ENCODE measurements at places on chromosomes 11 and 22. TPM values are rescaled to one million over a fixed set of nuclear protein-coding genes. Genes with fewer than 3 reads are reported as not detected.
A peak's percentile ranks its signal among the peaks of the same experiment; 100 is the strongest.

MRPL16 gene
- 39.4 TPM for total RNA-seq

KCNA4 gene
- 2.9 TPM for total RNA-seq

SHANK3 gene
- total RNA-seq: 17.7 TPM

OR52H1 gene
- not detected for total RNA-seq

PARVG gene
- total RNA-seq: 42.4 TPM

VPREB1 gene
- total RNA-seq: not detected

CPT1B gene
- 12.5 TPM for total RNA-seq

TSPAN4 gene
- 156 TPM for total RNA-seq

PGA5 gene
- total RNA-seq: 0.30 TPM

OR51I1 gene
- 0.76 TPM for total RNA-seq

TRIM44 gene
- 50.5 TPM for total RNA-seq

KDM4E gene
- not detected for total RNA-seq

OR52E8 gene
- total RNA-seq: not detected

- peaks cover 30% of the 10 kb centered on the region for H3K4me1 ChIP-seq
- H3K4me3 ChIP-seq: peak overlapping the region; percentile 39
- DNase-seq: no peak
- H3K27ac ChIP-seq: no peak overlapping the region
Measured at GRCh38 chr11:441043-441417, 781 bp downstream of the ANO9 start.

GRCh38 chr11:73810637-73811036, 23.0 kb downstream of the MRPL48 start:
- no peaks in the 10 kb centered on the region for H3K27me3 ChIP-seq
- H3K36me3 ChIP-seq: peaks cover 2% of the 10 kb centered on the region
- DNase-seq: no peak
- H3K27ac ChIP-seq: no peak overlapping the region

DNA sequence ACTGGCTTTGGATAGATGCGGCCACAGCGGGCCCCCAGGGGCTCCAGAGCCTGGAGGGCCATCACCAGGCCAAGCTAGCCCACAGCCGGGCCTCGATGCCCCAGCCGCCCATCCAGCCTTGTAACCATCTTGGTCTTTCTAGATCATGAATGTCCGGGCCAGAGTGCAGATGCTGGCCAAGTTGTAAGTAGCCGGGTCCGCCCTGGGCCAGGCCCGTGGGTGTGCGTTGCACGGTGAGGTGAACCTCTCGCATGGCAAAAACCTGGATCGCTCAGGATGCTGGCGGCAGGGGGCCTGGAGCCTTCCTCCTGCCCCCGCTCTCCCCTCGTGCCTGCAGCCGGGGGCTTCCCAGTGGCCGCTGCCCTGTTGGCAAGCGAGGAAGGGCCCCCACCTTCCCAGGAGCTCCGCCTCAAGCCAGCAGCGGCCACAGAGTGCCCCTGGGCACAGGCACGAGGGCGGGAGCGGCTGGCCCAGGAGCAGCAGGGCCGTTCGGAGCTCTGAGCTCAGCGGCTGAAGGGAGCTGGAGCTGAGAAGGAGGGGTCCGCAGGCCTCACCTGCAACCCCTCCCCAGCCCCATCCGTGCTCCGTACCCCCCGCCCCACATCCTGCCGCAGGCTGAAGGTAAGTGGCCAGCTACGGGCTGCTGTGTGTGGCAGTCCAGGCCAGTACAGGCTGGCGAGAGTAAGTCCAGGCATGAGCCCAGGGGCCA, 10.9 kb upstream of the MRPL23 start:
- no peak overlapping the region for H3K27ac ChIP-seq
- no peaks in the 10 kb centered on the region for H3K36me3 ChIP-seq
- no peaks in the 10 kb centered on the region for H3K27me3 ChIP-seq
- H3K4me3 ChIP-seq: no peak overlapping the region

DNA sequence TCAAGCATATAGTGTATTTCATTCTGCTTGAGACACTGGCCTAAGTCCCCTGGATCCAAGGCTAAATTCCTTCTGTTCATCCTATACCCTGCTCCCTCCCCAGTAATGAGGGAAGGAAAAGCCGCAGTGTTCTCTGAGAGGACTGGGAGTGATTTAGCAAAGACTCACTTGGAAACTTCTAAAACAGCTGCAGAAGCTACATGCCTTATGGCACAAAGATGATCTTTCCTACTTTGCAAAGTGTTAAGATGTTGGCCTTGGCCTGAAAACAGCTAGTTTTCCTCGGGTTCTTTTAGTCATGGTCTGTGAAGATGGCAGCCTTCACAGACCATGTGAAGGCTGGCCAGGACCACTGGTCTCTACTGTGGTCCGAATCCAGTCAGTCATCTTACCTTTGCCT, 65.7 kb downstream of the ABTB2 start:
- H3K4me3 ChIP-seq: no peak overlapping the region
- H3K4me1 ChIP-seq: no peaks in the 10 kb centered on the region
- no peak overlapping the region for H3K27ac ChIP-seq

- no peak for DNase-seq
- H3K4me3 ChIP-seq: no peak overlapping the region
- no peaks in the 10 kb centered on the region for H3K36me3 ChIP-seq
- no peaks in the 10 kb centered on the region for H3K4me1 ChIP-seq
Measured at GRCh38 chr11:56705784-56706396, 7.0 kb downstream of the OR9G1 start.

DNA sequence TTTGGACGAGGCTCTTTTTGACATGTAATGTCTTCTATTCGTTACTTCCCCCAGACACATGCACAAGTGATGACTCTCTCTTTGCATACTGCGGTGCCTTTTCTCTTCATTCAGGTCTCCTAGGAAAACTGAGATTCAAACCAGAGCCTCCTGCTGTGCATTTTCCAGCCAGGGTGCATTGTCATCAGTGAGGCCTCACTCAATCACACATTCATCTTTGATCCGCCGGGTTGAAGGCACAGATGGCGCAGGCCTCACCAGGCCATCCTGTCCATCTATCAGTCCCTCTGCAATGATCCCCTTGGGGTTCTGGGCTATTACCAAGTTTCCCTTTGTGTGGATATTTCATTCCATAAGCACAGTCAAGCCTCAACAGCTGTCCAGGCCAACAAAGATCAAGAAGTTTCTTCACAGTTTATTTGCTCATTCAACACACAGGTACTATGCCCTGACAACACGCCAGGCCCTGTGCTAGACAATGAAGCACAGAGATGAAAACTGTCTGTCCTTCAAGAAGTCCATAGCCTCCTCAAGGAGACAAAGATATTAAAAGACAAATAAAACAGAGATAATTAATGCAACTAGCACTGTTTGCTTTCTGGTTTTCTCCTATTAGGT, 107.8 kb downstream of the LARGE1 start:
- no peak overlapping the region for H3K27ac ChIP-seq
- H3K27me3 ChIP-seq: no peaks in the 10 kb centered on the region
- no peak overlapping the region for H3K4me3 ChIP-seq
- H3K36me3 ChIP-seq: no peaks in the 10 kb centered on the region
- DNase-seq: no peak
- H3K4me1 ChIP-seq: peaks cover 13% of the 10 kb centered on the region

DNA sequence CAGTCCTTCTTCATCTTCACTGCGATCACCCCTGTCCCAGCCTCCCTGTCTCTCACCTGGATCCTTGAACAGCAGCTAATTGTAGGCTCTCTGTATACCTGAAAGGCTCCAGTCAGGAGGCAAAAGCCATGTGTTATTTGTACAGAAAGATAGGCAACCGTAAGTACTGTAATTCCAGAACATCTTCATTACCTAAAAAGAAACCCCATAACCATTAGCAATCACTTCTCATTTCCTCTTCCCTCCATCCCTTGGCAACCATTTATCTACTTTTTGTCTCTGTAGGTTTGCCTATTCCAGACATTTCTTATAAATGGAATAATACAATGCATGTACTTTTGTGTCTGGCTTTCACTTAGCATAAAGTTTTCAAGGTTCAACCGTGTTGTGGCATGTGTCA, 17.8 kb downstream of the NAGA start:
- H3K36me3 ChIP-seq: no peaks in the 10 kb centered on the region
- no peak overlapping the region for H3K27ac ChIP-seq
- no peaks in the 10 kb centered on the region for H3K27me3 ChIP-seq
- H3K4me1 ChIP-seq: no peaks in the 10 kb centered on the region
- no peak for DNase-seq

DNA sequence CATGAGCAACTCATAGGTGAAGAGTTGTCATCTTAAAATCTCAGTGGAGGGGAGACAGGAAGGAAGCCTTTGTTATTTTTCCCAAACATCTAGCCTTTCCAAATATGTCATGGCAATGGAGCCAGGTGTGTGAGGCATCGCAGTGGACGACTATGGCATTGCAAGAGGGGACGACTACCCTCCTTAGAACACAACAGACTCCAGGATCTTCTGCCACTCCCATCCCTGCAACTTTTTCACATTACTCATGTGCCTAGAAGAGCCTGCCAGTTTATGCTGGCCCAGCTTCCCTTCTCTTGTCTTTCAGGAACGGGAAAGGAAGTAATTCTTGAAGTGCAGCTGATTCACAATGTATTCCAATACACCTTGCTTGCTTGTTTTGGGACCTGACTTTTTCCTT, 1008.4 kb downstream of the OPCML start:
- H3K4me1 ChIP-seq: no peaks in the 10 kb centered on the region
- H3K4me3 ChIP-seq: no peak overlapping the region
- no peaks in the 10 kb centered on the region for H3K27me3 ChIP-seq
- H3K36me3 ChIP-seq: no peaks in the 10 kb centered on the region

DNA sequence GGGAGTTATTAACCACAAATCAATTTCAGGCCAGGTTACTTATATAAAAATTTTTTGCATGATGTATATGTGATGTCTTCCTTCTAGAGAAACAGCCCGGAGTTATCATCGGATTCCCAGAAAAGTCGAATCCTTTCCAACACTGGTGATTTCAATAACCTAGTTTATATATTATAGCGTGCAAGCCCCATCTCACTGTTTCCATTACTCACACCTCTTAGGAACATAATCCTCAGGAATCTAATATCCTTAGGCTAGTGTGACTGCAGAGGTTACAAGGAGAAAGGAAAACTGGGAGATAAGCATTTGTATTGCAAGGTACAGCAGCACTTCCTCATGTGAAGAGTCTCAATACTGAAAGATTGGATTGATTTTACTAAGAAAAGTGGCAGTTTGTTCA, 20.3 kb downstream of the ARHGAP20 start:
- no peak for DNase-seq
- H3K27me3 ChIP-seq: no peaks in the 10 kb centered on the region
- H3K36me3 ChIP-seq: no peaks in the 10 kb centered on the region

DNA sequence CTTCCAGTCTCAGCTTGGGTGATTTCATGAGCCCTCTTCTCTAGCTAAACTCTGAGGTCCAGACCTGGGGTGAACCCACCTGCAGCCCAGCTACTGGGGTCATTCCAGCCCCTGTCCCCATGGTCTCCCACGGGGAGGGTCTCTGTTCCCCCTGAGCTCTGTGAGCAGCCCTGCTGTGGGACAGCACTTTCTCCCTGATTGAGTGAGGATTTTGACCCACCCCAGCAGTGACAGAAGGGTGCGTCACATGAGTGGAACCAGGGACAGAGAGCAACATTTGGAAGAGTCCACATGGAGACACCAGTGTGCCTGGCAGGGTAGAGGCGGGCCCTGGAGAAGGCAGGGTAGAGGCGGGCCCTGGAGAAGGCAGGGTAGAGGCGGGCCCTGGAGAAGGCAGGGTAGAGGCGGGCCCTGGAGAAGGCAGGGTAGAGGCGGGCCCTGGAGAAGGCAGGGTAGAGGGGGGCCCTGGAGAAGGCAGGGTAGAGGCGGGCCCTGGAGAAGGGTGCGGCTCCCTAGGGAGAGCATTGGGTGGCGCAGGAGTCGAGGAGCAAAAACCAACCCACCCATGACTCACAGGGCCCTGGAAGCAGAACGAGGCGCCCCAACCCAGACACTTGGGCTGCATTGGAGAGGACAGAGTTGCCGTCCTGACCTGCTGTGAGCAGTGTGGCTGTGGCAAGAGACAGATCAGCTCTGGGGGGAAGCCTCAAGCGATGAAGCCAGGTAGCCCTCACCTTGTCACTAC, 227.7 kb upstream of the B3GAT1 start:
- no peak overlapping the region for H3K27ac ChIP-seq
- no peaks in the 10 kb centered on the region for H3K36me3 ChIP-seq
- DNase-seq: no peak

DNA sequence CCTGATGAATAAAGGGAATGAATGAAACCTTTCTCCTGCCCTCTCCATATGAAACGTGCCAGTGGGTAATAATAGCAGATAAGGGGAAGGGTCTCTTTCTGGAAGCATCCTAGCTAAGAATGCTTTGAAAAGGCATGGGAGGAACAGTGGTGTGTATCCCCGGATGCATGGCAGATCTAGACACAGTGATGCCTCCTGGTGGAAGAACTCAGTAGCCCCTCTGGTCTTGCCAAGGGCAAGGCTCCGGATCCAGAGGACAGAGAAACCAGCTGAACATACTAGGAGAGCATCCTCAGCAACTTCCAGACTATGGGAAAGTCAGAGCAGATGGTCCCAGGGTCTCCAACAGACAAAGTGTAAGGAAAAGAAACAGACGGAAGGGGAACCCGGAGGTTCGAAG, 6.4 kb downstream of the BAIAP2L2 start:
- no peaks in the 10 kb centered on the region for H3K36me3 ChIP-seq
- no peaks in the 10 kb centered on the region for H3K4me1 ChIP-seq
- H3K27me3 ChIP-seq: no peaks in the 10 kb centered on the region
- no peak overlapping the region for H3K27ac ChIP-seq

- H3K27ac ChIP-seq: no peak overlapping the region
- DNase-seq: no peak
- peaks cover 52% of the 10 kb centered on the region for H3K36me3 ChIP-seq
- no peaks in the 10 kb centered on the region for H3K27me3 ChIP-seq
- peaks cover 27% of the 10 kb centered on the region for H3K4me1 ChIP-seq
Measured at GRCh38 chr11:116849486-116849885, 12.1 kb upstream of the APOA1 start.

- no peaks in the 10 kb centered on the region for H3K4me1 ChIP-seq
- DNase-seq: no peak
- H3K27me3 ChIP-seq: no peaks in the 10 kb centered on the region
- H3K36me3 ChIP-seq: no peaks in the 10 kb centered on the region
- no peak overlapping the region for H3K4me3 ChIP-seq
- H3K27ac ChIP-seq: no peak overlapping the region
Measured at GRCh38 chr11:88704485-88704884, 361.3 kb downstream of the GRM5 start.

DNA sequence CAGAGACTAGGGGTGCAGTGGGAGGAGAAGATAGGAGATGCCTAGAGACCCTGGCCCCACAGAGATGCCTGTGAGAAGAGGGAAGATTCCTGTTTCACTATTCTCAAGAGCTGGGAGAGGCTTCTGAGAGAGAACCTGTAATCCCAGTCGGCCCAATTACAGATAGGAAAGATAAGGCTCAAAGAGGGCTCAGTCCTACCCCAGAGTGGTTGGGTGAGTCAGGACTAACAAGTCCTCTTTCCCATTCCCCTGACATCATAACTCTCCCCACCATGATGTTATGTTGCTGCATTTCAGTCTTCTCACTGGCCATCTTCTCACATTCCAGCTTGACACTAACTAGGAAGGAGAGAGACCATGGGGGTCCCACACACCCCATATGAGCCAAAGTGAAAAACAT, 17.9 kb downstream of the ARHGEF12 start:
- H3K36me3 ChIP-seq: no peaks in the 10 kb centered on the region
- no peaks in the 10 kb centered on the region for H3K27me3 ChIP-seq
- H3K27ac ChIP-seq: no peak overlapping the region
- no peak overlapping the region for H3K4me3 ChIP-seq
- H3K4me1 ChIP-seq: peaks cover 48% of the 10 kb centered on the region

- no peaks in the 10 kb centered on the region for H3K4me1 ChIP-seq
- no peak overlapping the region for H3K4me3 ChIP-seq
- DNase-seq: no peak
- H3K27me3 ChIP-seq: no peaks in the 10 kb centered on the region
Measured at GRCh38 chr11:28619846-28620540, 511.8 kb downstream of the METTL15 start.

- no peak for DNase-seq
- no peaks in the 10 kb centered on the region for H3K27me3 ChIP-seq
- no peak overlapping the region for H3K4me3 ChIP-seq
- H3K27ac ChIP-seq: no peak overlapping the region
Measured at GRCh38 chr11:116052603-116053547, 548.7 kb upstream of the CADM1 start.

All from upper lobe of left lung (tissue), 6 donors.